ENCODE measurements at places on chromosomes 2 and 18.
A peak's percentile ranks its signal among the peaks of the same experiment; 100 is the strongest.

DNA sequence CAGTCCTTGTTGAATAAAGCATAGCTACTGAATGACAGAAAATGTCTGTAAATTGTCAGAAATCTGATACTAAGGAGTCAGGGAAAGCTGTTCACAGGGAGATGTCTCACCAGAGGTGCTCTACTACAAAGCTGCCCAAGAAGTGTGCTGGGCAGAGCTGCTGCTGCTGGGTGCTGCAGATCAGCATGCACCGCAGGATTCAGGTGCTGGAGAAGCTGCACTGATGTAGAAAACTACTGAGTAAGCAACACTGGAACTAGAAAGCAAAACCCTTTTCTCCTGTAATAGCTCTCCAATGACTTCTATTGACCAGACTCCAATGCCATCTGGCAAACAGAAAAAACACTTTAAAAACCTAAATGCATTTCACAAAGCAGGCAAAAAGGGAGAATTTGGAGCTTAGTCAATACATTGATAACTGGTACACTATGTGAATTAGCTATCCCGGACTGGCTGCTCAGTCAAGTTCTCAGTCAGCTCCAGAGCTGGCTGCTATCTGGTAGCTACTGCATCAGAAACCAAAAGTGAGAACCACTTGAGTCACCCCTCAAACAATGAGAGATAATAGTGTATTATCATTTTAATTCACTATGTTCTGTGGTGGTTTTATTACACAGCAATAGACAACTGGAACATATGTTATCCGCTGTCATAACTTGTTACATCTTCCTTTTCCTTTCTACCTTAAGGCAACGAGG is 493.1 kb downstream of the CPS1 start:
- no peak for DNase-seq

DNA sequence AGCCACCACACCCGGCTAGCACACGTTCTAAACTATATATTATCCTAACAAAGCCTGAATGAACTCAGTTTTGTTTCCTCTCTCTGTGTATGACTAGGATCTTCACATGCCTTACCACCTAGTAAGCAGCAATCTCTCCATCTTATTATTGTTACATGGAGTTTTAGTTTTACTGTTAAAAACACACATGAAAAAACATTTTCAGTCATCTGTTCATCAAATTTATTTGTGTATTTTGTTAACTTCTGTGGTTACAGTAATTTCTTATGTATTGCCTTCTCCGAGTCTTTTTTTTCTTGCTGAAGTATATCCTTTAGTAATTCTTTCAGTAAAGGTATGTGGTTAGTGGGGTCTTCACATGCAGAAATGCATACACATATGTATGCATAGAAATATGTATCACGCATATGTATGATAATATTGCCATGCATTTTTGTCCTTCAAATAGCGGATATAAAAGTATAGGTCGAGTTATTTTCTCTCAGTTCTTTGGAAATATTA is 31.4 kb downstream of the ANO7 start:
- no peak for DNase-seq

DNA sequence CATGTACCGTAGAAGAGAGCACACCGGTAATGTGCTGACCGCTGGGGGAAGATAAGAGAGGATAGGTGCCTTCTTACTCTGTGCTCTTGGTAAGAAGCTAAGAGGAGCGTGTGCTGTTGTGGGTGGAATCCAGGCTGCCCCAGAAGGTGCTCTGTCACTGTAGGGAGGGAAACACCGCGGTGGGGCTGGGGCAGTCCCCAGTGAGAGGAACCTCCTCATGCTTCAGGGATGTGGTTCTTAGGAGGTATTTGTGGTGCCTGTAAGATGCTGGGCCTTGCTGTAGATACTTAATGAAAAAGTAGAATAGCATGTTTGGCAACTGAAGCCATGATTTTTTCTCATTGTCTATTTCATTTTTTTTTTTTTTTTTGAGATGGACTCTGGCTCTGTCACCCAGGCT is 1.1 kb downstream of the COLEC11 start:
- DNase-seq = no peak

DNA sequence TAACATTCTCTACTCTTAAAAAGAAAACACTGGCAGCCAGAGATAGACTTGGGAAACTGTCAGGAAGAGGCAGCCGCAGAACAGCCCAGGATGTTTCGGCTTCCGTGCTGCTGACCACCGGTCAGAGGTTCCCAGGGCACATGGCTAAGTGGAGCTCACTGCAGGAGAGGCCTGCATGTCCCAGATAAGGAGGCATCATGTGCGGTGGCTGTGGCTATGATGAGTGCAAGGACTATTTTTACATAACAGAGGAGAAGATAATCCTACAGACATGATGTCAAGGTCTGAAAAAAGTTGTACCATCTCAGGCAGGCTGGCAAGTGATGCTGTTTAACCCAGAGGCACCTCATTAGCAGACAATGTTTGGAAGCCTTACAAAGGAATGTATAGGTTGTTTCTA is 252.3 kb downstream of the CYRIA start:
- no peak for DNase-seq

DNA sequence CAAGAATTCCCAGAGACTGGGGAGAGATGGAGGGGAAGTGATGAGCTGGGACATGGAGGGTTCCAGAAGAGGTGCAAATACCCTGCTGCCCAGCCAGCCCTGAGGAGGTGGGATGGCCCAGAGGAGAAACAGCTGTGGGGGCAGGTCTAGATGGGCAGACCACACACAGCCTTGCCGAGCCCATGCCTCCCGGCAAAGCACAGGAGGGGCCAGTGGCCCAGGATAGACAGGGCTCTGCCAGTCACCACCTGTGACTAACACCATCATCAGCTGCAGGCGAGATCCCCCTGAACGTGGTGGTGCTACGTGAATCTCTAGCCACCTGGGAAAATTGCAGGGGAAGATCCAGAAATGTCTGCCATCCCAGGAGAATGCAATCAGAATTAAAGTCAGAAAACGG is 39.4 kb downstream of the SCTR start:
- no peak for DNase-seq

- DNase-seq = no peak
These were observed 325.4 kb upstream of the LINC00305 start for GRCh38 chr18:64474255-64474654.

DNA sequence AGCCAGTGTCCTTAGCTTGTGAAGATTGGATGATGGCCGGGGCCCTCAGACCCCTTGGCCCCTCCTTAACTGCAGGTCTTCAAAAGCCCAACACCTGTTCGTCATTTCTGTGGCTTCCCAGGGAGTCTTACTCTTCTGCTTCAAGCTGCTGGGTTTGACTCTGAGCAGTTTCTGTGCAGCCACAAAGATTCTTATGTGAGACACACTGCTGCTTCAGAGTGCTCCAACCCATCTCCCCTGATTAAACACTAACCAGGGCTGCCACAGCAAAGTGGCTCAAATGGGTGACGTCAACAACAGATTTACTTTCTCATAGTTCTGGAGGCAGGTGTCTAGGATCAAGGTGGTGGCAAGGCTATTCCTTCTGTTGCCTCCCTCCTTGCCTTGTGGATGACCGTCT is 40.8 kb downstream of the TSN start:
- no peak for DNase-seq

- DNase-seq = no peak
These were observed 35.9 kb upstream of the HTR2B start for GRCh38 chr2:231160701-231161100.

DNA sequence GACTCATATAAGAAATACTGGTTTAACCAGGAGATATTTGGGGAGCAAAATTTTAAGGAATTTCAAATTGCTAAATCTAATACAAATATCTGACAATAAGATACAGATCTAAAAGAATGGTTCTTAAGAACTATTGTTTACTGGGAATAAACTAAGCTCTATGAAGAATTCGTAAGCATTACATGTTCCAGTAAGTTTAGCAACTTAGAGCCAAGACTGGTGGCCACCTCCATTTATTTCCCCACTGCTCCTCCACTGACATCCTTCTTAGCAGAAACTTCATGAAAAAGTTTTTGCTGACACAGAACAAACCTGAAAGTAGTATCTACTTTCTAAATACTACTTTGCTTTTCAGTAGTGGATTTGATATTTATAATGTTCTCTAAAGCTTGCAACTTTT is 83.0 kb downstream of the ACSL3 start:
- no peak for DNase-seq

DNA sequence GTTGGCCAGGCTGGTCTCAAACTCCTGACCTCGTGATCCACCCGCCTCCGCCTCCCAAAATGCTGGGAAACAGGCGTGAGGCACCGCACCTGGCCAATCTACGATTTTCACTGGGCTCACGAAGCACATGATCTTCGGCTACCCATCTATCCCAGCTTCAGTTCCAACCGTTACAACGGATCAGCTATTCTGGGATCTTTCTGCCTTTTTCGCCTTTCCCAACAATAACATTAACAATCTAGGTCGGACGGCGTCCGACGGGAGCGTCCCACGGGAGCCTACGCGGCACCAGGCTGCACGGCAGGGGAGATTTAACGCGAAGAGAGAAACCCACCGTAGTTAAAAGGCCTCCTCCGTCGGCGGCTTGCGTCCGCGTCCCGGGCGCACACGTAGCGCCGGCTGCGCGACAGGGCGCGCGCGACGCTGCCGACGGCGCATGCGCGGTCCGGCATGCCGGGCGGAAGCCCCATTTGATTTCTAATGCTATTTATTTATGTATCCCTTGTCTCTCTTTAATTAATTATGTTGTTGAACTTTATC is at the start of gene MSL3B:
TSS of gene MSL3B (minus strand) at position 394 of the 540 bp plus-strand sequence.
- DNase-seq = peak; percentile 76
